ENCODE measurements at places on chromosomes 7 and 10. TPM values are rescaled to one million over a fixed set of nuclear protein-coding genes. Genes with fewer than 3 reads are reported as not detected.

ZPBP gene
- total RNA-seq = not detected

VIPR2 gene
- total RNA-seq = 0.74 TPM

SLC18A3 gene
- not detected for total RNA-seq

ATRNL1 gene
- 7.1 TPM for total RNA-seq

DOCK4 gene
- total RNA-seq = 17.2 TPM

ZNF503 gene
- 5.7 TPM for total RNA-seq

GDF2 gene
- not detected for total RNA-seq

GNGT1 gene
- total RNA-seq = not detected

PON1 gene
- total RNA-seq = not detected

ZNF107 gene
- total RNA-seq = 6.4 TPM

GRCh38 chr7:156676263-156676662, 35.7 kb downstream of the RNF32 start:
- DNase-seq = no peak

DNA sequence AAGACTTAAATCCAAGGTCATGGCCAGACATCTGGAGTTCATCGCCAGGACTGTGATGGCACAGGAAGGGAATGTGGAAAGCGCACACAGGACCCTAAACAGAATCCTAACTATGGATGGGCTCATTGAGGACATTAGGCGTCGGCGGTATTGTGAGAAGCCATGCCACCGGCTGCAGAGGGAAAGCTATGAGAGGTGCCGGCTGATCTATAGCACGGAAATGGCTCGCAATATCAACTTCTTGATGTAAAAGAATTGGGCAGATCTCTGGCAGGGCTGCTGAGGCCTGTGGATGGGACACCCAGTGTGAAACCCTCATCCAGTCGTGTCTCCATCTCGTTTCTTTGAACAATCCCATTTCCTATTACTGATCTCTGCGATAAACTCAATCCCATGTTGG, 6.3 kb upstream of the CTBP2 start:
- no peak for DNase-seq

DNA sequence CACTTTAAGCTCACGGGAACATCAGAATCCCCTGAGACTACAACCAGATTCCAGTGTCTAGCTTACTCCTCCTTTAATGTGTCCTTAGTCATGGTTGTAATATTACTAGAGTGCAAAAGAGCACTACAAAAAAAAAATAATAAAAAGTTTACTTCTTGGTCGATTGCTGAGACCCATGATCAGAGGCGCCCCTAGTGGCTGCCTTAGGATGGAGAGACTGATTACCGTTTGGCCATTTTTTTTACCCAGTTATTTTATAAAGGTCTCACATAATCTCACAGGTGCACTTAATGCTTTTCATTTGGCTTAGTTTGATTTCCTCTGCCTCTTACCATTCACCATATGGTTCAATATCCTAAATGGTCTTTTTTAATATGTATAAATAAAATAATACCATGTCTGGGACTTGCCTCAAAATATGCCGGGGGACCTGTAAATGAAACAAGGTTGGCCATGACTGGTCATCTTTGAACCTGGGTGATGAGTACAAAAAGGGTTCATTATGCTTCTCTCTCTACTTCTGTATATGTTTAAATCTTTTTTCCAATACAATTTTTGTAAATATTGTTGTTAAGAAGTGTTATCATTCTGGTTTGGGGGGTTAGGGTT, 331.5 kb upstream of the NFE2L3 start:
- peak; percentile 41 for DNase-seq

GRCh38 chr10:126397640-126398382, 9.5 kb upstream of the ADAM12 start:
- peak; percentile 94 for DNase-seq

GRCh38 chr7:114843102-114843501, 78.8 kb upstream of the MDFIC start:
- DNase-seq = no peak

DNA sequence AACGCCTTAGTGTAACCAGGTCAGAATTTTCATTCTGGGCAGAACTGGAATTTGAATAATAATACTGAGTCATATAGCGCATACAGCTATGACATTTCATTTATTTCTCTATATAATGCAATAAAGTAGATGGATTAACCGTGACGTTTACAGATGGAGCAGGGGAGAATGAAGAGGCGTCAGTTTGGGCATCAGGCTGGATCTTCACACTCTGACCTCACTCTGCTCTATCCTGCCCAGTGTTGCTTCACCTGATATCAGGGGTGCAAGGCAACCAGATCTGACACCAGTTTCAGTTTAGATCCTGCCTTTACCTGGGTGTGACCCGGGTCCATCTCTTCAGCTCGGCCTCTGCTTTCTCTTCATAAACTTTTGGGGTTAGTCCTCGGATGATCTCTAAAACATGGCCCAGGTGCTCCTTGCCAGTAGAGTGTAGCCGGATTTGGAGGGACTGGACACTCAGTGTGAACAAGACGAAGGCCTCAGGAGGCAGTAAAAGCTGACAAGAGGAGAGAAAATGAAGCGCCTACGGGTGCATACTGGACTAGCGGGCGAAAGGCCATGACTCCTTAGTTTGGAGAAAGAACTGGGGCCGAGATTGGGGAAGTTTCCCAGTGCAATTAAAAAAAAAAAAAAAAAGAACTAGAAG, 1.4 kb upstream of the ZYX start:
- DNase-seq = no peak

DNA sequence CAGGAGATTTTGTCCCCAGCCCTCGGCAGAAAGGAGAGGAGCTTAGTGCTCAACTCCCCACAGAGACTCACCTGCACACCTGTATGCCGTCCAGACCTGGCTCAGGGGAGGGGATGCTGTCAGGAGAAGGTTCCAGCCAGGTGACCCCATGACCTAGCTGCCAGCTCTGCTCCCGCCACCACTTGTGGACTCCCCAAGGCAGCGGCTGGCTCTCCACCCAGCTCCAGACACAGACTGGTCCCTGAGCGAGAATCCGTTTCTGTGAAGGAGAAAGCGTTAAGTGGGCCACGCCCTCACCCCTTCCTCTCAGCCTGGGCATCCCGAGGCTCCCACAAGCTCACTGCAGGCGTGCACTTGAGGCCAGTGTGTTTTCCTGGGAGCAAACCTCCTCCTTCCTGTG, 76.4 kb downstream of the RGS10 start:
- no peak for DNase-seq

GRCh38 chr10:54124209-54124885, 676.7 kb downstream of the PCDH15 start:
- no peak for DNase-seq

GRCh38 chr7:156731651-156732050, 91.1 kb downstream of the RNF32 start:
- no peak for DNase-seq

GRCh38 chr10:122301055-122301810, 30.1 kb downstream of the BTBD16 start:
- DNase-seq = peak; percentile 83

GRCh38 chr7:21526007-21526406, 16.8 kb upstream of the DNAH11 start:
- no peak for DNase-seq

- no peak for DNase-seq
These were observed 43.5 kb upstream of the CAMK2B start for GRCh38 chr7:44368885-44369284.

- peak; percentile 45 for DNase-seq
These were observed 89.3 kb upstream of the DIP2C start for GRCh38 chr10:778626-779330.

DNA sequence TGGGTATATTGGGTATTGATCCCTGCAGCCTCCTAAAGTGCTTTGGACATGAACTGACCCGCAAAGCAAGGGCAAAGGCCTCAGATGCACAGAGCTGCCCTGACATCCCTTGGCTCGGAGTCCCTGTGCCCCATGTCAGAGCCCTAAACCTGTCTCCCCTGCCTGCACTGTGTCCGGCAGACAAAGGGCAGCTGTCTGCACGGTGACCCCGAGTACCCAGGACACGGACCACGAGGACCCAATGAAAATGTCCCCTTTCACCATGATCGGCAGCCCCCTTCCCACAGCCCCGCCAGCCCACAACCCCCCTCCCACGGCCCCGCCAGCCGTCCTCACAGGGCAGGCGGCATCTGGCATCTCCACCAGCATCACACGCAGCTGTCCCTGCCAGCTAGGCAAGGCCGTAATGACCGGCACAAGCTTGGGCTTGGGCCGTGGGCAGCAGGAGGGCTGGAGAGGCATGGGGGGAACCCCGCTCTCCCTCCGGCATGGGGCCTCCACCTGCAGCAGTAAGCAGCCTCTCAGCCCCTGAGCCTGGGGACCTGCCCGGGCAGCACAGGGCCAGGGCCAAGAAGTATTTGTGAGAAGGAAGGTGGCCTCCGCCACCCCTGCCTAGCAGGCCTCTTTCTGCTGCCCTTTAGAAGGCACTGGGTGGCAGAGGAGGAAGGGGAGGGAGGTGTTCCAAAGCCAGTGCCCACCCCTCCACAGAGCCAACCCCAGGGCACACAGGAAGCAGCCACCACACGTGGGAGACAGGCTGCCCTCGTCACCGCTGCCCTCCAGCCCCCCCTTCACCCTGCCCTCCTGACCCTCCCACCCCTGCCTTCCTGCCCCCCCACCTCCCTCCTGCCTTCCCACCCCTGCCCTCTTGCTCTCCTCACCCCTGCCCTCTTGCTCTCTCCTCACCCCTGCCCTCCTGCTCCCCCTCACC, 10.1 kb downstream of the NUDT1 start:
- DNase-seq = no peak

GRCh38 chr7:80772347-80772993, 134.0 kb downstream of the CD36 start:
- no peak for DNase-seq

DNA sequence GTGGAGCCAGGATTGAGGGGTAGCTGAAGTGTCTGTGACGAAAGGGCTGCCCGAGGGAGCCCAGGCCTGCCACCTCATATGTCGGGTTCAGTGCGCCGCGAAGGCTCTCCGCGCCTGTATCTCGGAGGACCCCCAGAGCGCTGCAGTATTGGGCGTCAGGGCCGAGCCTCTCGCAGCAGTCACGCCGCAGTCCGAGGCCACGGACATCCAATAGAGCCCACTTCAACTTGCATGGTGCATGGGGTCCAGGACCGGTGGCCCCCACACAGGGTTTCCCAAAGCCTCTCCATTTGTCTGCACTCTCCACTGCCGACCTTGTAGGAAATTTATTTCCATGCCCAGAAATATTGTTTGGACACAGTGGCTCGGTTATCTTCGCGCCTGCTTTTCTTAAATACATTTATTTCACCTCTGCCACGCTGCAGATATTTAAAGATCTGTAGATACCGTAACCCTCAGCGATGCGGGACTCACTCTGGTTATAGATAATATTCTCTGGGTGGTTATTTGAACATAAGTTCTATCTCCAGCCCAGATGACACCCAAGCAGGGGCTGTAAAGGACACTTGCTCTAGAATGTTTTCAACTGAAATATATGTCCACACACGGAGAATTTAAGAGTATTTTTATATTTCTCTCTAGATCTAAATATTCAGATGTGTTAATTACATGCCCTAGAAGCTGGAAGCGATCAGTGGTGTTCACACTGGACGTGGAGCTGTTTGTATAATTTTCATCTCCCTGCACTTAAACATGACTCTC, 5.1 kb upstream of the ZNF503 start:
- no peak for DNase-seq

GRCh38 chr7:108453320-108453719, 2.9 kb downstream of the NRCAM start:
- no peak for DNase-seq

DNA sequence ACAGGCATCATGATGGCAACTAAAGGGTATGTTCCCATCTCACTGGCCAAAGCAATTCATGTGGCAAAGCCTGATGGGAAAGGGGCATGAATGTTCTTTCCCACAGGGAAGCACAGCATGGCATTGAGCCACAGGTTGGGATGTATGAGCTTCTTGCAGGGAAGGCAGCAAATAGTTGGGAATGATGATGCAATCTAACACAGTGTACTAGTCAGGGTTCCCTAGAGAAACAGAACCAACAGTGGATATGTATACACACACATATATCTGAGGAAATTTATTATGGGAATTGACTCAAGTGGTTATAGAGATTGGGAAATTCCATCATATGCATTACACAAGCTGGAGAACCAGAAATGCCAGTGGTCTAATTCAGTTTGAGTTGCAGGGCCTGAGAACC, 253.6 kb upstream of the NPVF start:
- no peak for DNase-seq

DNA sequence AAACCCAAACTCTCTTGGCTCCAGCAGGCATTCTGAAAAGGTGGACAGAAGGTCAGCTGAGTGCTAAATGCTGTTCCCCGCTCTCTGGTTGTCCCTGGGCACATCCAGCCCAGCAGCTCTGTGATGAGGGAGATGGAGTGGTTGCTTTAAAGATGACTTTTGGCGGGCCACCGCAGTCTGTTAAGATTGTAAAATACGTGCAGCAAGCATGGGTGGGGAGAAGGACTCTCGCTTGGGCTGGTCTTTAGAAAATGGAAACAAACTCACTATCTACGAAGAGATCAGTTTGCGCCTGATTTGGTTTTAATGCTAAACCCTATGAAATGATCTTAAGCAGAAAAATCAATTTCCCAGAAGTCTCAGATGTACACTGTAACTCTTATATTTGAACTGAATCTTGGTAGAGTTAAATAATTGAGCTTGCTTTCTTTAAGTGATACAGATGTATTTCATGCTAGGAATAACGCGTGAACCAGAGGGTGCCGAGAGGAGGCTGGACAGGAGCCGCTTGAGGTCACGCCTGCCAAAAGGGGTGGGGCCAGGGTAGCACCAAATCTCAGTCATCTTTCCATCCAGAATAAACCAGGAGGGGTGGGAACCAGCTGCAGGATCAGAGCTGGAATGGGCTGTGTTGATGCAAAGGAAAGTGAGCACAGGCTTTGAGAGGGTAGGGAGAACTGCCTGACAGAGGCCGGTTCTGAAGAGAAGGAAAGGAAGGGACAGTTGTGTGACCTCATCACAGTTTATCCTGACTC, 170.2 kb upstream of the MKI67 start:
- DNase-seq = no peak

Measured in Daoy (cell line).